ENCODE measurements at places on chromosomes 12 and 14.
A peak's percentile ranks its signal among the peaks of the same experiment; 100 is the strongest.

- no peak for DNase-seq
Observed at GRCh38 chr14:105529319-105529568, 2.9 kb downstream of the TMEM121 start.

DNA sequence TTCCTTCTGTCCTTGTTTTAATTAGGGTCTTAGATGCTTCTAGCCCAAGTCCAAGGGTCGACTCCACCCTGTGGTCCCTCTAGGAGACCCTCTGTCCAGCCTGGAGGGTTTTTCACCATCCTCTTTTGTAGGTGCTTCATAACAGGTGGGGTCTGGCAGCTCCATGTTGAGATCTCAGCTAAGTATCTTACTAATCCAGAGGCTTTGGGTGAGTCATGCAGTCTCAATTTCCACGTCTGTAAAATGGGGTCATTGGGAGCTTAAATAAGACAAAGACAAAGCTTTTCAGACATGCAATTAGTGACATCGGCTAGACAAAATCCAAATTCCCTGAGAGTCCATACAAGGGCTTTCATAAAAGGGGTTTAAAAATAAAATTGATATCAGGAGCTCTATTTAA, 3.2 kb downstream of the HSPB8 start:
- DNase-seq, result no peak

DNA sequence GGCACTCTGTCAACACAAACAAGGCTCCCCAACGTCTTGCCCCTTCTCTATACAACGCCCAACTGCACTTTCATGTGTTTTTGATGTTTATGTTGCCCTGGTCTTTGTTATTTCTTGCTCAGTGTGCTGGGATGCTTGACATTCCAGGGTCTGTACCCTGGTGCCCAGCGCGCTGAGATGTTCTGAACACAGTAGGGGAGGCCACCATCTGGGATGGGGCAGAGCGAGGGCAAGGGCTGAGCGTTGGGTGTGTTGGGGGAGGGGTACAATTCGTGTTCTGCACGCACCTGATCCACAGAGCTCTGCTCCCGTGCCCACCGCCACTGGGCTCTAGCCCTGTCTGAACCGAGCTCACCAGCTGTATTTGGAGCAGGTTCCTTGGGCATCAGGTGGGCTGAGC, 52.9 kb downstream of the ISCA2 start:
- no peak for DNase-seq

DNA sequence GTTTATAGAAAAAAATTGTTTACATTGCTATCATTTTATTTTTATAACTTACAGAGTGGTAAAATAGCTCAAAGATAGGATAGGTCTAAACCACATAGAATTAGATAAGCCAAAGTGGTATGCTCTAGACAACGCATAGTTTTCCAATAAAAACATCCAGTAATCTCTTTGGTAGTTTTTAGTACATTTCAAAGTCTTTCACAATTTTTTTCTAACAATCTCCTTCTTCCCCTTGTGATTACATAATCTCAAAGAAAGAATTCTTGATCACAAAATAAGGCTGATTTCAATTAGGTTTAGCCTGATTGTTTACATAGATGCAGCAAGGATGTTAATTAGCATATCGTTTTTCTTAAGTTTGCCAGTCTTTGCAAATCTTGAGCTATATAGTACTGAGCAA, 460.0 kb downstream of the FUT8 start:
- DNase-seq, result no peak

DNA sequence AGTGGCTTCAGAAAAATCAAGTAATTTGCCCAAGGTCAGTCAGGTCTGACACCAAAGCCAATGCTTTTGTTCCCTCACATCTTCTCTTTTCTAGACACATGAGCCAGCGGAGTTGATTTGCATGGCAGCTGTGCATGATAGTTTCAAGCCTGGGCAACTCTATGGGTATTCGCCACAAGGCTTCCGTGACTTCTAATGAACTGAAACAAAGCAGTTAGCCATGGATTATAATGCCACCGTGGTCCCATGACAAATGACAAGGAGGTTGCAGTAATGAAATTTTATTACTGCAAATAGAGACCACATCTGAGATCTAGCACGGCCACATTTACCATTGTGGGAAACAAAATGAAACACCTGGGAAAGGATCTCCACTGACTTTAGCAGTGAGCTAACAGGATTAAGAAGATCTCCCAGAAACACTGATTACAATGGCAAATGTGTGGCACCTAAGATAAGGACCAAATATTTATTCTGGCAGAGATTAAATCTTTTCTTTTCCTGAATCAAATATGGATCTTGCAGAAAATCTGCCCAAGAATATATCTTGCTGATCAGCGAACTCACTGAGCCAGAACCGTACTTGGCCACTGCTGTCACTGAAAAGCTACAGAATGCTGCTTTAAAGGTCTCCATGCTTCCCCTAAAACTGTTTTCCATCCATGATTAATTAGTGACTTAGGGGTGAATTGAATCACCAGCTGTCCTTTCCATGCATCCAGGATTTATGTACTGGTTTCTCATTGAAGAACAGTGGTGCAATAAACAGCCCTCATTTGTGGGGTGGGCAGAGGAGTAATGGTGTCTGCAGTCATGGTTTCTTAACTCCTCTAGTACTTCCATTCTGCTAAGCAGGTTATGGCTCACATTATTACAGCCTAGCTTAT, 551.0 kb downstream of the DIO2 start:
- no peak for DNase-seq

DNA sequence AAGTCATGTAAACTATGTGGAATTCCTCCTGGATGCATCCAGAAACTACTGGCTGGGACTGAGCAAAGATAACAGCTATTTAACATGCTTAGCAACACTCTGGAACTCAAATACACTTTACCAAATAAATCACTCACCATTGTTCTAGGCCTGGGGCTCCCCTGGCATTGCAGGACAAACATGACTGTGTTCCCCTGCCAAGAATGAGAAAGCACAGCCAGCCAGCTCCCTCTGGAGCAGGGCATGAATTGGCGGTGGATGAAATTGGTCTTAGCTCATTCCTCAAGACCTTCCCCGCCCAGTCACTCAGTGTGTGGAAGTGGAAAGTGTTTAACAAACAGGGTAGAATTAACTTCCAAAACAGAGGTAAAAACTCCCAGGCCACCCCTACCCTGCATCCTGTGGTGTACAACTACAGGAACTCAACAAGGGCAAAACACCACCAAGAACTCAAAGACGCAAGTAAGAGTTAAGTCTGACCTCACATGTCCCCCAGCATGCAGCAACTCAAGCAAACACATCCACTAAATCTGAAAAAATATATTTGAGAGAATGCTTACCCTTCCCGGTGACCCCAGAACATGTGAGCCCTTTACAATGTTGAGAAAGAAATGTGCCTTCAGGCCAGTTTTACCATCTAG, 58.4 kb upstream of the BDKRB2 start:
- no peak for DNase-seq

DNA sequence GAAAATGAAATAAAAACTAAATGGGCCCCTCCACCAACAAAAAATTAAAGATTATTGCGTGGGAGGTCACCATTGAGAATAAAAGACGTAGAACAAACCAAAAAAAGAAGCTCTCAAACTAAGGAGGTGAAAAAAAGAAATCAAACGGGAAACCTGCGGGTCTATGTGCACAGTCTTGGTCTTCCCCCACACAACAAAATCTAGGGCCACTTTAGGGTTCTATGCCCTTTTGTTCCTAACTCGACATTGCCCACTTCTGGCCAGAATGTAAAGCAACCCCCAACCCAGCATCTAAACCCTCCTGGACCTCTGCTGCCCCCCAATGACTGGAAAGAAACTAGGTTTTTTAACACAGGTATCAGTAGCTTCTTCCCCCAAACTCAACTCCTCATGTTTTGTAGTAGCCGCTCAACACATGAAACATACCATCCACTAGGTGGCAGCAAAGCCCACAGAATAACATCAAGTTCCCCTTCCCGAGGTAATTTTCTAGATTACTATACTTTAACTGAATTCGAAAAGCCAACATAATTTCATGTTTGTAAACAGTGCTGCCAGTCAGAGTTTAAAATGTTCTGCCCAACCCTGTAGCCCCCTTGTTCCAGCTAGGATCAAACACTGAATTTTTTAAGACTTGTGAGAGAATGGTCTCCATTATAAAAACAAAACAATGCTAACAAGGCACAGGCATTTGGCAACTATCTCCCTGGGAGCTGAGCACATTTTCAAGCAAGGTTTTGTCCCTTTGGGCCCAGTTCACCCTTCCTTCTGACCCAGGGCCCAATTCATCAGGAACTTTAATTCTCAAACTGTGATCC, 18.7 kb downstream of the DAD1 start:
- peak; percentile 84 for DNase-seq

DNA sequence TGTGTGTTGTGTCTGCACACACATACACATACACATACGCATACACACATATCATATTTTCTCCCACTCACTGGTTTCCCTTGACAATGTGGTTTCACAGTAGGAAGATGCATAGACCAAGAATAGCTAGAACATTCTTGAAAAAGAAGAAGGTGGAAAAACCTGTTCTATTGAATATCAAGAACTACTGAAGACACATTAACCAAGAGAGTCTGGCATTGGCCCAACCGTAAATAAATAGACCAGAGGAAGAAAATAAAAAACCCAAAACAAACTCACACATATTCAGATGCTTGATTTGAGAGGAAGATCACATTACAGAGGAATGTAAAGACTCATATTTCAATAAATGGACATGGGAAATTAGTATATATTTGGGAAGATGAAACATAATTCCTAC, 311.3 kb downstream of the FOXG1 start:
- DNase-seq, result no peak

DNA sequence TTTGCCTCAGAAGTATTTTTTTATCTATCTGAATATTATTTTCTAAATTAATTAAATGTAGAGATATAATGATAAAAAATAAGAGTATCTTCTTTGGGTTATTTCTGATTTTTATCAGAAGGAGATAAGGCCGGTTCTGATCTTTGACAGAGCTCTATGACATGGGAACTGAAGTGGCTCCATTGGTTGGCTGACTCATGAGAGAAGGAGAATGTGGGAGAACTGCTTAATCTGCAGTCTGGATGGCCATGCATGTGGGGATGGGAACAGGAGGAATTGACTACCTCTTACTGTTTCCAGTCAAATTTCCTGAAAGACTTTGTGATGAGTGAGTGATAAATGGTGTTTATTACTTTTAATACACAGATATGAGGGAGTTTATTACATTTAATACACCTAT, 155.8 kb upstream of the ATP2B1 start:
- no peak for DNase-seq

DNA sequence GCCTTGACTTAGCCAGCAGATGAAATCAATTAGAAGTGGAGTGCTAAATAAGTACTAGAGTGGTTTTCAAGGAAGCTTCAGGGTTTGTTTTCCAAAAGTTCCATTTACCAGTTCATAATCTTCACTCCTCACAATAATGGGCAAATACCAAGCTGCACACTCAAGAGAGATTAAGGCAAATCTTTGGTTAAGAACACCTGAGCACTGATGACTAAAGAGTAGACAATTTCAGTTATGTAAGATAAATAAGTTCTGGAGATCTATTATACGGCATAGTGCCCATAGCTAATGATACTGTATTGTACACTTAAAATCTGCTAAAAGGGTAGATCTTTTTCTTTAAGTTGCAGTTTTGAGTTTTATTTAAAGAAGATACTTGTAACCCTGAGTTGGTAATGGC, 125.0 kb downstream of the ARMH4 start:
- no peak for DNase-seq

DNA sequence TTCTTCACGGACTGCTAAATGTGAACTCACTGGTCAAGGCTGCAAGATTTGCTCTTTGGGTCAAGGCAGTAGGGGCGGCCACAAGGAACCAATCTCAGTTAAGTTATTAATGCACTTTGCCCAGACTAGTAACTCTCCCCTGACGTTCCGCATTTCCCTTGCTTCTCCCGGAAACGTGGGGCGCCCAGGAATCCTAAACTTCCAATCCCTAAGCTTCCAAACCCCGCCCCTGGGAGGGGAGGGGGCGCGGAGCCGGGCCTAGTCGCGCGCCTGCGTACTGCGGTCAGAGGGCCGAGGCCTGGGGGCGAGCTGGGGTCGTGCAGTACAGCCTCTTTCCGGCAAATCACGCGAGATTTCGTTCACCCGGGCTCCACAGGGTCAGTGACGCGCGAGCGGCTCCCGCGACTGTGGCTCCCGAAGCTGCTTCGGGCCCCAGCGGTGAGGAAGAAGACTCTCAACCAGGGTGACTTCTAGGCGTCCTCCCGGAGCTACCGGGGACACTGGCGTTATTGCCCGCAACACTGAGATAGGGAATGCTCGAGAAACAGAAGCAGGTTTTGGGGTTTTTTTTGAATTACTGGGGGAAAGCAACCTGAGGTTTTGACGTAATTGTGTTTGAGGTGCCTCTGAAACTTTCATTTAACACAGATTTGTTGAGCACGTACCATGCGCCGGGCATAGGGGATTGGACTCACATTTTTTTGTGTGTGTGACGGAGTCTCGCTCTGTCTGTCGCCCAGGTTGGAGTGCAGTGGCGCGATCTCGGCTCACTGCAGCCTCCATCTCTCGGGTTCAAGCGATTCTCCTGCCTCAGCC, at the start of gene PTGR2:
TSS of gene PTGR2 (plus strand) at position 265 of the 816 bp plus-strand sequence. CDS start 7,032 bp downstream, outside the sequence.
- peak; percentile 92 for DNase-seq

DNA sequence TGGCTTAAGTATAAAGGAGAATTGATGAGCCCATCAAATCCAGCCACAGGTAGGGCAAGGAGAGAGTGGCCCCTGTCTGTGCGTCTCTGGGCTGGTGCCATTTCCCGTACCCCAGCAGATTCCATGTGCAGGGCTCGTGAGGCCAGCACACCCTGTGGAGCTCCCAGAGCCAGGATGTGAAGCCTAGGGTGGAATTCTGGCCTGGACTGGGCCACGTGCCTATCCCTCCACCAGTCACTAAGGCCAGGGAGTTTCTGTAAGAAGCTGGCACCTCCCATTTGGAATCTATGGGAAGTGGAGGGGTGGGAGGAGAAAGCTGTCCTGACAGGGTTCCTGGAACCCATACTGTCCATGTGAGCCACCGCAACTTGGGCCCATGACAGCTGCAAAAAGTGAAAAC, 148.5 kb downstream of the FOXN3 start:
- DNase-seq, result no peak

DNA sequence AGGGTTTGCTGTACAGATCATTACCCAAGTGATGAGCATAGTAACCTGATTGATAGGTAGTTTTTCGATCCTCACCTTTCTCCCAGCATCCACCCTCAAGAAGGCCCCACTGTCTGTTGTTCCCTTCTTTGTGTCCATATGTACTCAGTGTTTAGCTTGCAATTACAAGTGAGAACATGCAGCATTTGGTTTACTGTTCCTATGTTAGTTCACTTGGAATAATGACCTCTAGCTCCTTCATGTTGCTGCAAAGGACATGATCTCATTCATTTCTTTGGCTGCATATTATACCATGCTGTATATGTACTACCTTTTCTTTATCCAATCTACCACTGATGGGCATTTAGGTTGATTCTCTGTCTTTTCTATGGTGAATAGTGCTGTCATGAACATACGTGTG, 181.6 kb upstream of the FOXG1 start:
- no peak for DNase-seq

DNA sequence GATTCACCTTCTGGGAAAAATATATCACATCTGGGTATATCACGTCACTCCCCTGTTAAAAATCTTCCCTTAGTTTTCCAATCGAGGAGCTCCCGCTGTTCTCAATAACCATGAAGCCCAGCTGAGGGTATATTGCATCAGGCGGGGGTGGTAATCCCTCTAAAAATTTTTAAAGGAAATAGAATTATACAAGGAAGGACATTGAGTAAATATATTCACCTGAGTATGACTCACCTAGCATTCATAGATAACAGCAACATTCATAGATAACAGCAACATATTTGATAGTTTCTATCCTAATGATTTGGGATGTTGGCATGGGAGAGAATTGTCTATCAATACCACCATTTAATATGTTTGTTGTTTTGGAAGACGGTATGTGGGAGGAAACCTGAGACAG, 473.6 kb downstream of the RMST start:
- no peak for DNase-seq

- no peak for DNase-seq
Observed at GRCh38 chr14:103899316-103899715, 28.9 kb upstream of the TDRD9 start.
